Suppressor macrophage (primary cell): ENCODE measurements at places on chromosomes 4 and X.

DNA sequence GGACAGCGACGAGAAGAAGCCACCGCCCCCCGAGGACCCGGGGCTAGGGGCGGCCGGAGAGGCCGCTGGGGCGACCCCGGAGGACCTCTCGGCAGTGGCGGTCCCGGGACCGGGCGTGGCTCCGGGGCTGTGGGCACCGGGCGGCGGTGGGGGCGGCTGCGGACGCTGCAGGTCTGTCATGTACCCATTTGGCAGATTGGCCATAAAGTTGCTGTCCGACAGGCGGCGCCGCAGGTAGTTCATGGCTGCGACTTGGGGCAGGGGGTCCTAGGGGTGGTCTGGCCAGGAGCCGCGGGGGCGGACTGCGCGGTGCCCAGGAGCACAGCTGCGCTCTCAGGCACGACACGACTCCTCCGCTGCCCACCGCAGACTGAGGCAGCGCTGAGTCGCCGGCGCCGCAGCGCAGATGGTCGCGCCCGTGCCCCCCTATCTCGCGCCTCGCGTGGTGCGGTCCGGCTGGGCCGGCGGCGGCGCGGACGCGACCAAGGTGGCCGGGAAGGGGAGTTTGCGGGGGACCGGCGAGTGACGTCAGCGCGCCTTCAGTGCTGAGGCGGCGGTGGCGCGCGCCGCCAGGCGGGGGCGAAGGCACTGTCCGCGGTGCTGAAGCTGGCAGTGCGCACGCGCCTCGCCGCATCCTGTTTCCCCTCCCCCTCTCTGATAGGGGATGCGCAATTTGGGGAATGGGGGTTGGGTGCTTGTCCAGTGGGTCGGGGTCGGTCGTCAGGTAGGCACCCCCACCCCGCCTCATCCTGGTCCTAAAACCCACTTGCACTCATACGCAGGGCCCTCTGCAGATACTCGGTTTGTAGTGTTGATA lies at the start of gene SYN1:
TSS of gene SYN1 (minus strand) at position 372 of the 817 bp plus-strand sequence. CDS start at position 243, 129 bp downstream.
- peak; percentile 82 for DNase-seq

DNA sequence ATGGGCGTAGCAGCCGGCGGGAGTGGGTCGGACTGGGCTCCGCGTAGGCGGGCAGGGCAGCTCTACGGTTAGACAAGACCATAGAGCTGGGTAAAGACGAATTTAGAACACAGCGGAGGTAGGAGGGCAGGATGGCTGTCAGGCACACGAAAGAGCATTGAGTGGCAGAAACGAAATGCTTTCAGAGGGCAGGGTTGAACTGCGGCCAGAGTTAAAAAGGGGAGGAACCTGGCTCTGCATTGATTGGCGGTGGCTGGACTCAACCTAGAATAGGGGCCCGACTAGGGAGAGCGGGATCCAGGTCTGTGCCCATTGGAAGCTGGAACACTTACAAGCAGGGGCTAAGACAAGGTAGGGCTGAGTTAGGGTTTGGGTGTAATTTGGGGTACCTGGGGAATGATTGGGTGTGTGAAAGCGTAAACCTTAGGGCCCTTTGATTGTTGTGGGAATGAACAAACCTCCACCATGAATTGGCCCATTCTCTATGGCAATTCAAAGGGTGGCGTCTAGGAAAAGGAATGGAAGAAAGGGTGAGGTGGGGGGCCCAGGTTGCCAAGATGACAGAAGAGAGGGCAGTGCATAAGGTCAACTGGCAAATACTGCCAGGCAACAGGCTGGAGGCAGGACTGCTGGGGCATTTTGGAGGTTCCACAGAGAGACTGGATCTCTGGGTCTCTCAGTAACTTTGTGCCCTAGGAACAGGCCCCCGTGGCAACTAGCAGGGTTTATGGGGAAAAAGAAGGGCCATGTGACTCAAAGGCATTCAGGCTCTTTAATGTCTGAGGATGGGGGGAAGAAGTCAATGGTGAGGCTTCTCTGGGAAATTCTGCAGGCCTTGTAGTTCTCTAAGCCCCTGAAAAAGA lies 911 bp upstream of the ELK1 start:
- no peak for DNase-seq

DNA sequence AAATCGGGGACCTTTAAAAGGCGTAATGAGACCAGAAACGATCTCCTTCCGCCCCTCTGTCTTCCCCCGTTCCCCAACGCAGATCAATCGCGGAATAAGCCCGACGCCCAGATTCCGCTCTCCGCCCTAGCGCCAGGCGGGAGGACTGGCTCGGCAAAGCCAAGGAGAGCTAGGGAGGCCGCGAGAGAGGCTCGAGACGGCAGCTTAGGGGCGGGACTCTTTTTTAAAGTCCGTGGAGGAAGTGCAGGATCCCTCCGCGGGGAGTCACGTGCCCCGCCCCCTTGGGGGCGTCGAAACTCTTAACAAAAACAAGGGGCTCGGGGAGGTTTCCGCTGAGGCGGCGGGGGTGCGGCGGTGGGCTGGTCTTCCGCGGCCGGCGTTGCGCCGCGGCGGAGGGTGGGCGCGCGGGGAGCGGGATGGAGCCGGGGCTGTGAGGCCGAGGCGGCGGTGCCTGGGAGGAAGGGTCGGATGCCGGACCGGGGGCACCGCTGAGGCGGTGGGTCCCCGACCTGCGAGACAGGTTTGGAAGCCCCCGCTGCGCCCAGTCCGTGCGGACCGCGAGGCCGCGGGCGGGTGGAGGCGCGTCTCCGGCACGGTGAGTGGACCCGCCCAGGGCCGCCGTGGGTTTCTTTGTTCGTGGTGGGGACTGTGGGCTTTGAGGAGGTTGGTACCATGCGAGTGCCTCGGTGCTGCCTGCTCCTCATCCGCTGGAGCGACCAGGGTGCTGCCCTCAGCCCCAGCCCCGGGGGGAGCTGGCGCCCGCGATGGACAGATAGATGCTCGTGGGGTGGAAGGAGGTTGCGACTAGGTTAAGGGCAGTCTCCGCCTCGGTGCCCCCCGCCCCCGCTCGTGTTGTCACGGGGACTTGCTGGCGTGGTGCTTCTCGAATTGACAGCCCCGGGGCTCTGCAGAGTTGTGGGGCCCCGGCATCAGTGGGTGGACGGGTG lies at the start of gene CCNG2:
TSS of gene CCNG2 (plus strand) at position 296 of the 947 bp plus-strand sequence. CDS start 1,326 bp downstream, outside the sequence.
- DNase-seq, result peak; percentile 90

- DNase-seq, result no peak
These were observed 27.8 kb upstream of the OPHN1 start for GRCh38 chrX:68461093-68461492.

DNA sequence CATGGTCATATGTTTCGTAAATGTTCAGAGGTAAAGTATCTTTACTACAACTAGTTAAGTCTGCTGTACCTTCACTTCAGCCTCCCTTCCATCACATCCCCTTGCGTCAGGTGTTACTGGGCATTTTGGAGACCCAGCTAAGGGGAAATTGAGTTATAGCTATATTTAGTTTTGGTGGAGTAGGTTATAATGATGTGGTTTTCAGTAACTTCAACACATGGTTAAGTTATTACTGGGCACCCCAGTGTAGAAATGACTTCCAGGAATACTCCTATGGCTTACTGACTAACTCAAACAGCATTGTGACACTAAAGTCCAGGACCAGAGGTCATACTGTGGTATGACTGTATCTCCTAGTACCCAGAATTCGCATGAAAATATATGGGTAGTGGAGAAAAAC lies 23.4 kb upstream of the ACSL1 start:
- no peak for DNase-seq

- DNase-seq, result peak; percentile 83
These were observed 230.3 kb upstream of the PGRMC2 start for GRCh38 chr4:128517739-128518510.

DNA sequence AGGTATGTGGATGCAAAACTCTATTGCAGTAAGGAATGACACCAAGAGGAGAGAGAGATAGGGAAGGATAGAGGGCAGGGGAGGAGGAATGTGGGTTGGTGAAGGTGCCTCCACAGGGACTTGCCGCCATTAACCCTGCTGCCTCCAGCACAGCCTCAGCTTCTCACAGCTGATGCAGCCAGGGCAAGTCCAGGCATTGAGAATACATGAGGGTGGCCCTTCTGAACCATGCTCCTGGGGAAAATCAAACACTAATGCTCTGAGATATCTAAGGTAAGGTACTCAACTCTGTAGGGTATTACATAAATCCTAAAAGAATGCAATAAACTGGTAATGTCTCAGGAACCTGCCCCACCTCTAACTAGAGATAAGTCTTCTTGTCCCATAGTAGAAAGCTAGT lies 28.7 kb downstream of the UGT2B7 start:
- no peak for DNase-seq

GRCh38 chr4:56048702-56049431 lies 100.1 kb downstream of the CEP135 start:
- DNase-seq, result peak; percentile 89

- no peak for DNase-seq
These were observed 73.8 kb downstream of the FBXW7 start for GRCh38 chr4:152462047-152462446.

DNA sequence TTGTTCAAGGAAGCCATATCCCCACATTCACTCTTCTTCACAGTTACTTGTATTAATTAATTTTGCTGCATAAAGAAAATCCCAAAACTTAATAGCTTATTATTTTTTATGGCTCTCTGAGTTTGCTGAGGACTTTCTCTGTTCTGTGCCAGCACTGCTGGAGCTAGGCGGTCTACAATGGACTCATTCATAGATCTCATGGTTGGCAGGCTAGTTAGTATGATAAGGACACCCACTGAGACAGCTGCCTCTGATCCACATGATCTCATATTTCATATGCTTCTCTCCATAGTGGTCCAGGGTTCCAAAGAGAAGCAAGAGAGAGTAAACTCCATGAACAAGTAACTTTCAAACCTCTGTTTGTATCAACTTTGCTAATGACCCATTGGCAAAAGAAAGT lies 170.2 kb downstream of the ADGRA3 start:
- no peak for DNase-seq

- no peak for DNase-seq
These were observed 101.1 kb downstream of the CXCL13 start for GRCh38 chr4:77706717-77707116.

DNA sequence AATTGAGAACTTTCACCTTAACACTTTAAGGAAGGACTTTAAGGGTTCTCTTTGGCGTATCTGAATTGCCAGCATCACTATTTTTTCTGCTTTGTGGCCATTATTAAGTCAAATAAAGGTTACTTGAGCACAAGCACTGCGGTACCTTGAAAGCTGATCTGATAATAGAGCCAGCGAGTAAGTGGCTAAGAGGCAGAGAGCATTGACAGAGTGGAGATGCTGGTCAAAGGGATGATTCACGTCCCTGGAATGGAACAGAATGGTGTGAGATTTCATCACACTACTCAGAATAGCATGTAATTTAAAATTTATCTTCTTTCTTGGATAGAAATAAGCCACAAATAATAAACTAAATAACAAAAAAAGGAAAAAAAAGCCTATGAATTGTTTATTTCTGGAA lies 57.1 kb upstream of the NPFFR2 start:
- no peak for DNase-seq

DNA sequence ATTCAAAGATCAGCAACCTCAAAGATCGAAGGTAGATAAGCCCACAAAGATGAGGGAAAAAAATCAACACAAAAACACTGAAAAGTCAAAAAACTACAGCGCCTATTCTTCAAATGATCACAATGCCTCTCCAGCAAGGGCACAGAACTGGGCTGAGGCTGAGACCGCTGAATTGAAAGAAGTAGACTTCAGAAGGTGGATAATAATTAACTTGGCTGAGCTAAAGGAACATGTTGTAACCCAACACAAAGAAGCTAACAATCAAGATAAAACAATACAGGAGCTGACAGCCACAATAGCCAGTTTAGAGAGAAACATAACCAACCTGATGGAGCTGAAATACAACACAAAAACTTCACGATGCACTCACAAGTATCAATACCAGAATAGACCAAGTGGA lies 231.1 kb downstream of the STPG2 start:
- no peak for DNase-seq

DNA sequence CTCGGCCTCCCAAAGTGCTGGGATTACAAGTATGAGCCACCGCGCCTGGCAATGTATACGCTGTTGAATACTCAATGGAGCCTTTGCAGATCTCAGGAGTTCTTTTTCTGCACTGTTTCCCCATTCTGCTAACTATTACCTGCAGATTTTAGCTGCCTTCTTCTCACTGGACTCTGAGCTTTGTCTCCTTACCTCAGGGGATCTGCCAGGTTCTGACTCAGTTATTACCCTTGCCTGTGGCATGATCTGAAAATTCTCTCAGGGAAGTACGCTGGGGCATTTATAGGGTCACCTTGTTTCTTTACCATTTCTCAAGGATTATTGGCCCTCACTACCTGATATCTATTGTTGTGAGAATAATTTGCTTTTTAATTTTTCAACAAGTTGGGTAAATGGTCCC lies 56.6 kb upstream of the MAGED1 start:
- no peak for DNase-seq

- DNase-seq, result peak; percentile 62
These were observed 347.8 kb upstream of the PITX2 start for GRCh38 chr4:110970642-110971041.

DNA sequence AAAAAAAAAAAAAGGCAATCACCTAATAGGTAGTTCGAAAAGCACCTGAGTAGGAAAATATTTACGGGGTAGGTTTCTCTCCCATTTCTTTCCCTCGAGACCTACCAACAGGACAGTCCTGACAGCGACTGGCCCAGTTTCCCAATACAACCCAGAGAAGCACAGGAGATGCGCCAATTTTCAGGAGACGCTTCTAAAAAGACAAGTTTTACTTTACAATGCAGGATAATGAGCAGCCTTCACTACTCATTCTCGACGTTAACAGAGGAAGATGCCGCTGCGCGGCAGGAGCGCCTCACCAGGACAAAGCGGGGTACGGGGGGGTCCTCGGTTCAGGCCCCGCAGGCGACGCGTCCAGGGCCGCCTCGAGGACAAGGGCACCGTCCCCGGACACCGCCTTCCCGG lies 708 bp downstream of the BCLAF3 start:
- DNase-seq, result peak; percentile 20

DNA sequence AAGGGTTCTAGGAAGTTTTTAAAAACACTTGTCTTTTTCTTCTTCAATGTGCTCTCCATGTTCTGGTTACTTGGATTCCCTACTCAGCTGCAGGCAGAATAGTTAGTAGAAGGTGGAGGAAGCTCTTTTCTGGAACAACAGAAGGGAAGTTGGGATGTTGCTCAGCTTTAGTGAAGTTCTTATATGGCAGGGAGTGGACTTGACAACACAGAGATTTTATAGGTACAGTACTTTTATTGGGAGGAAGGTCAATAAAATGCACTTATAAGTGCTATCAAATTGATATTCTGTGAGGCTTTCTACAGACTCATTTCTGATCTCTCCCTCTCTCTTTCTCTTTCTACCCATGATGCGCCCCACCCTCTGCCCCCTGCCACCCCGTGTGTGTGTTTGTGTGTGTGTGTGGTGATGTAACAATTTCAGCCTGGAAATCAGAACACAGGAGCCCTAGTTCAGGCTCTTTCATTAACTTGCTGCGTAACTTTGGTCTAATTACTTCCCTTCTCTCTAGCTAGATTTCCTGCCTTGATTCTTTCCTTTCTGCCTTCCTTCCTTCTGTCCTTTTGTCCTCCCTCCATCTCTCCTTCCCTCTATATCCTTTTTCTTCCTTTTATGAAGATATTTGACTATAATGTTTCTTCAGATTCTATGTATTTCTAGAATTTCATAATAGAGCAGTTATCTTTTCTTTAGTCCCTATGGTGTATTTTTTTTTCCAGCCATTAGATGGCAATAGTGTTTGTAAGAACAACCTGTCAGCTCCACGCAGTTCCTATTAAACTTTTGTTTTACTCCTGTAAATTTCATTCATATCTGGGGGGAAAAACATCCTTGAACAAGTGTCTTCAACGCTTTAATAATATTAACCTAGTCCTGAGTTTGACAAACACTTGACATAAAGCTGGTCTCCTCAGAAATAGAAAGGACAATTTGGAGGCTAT lies 37.1 kb downstream of the HEPH start:
- DNase-seq, result peak; percentile 28
